ENCODE measurements at places on chromosomes 4 and X. TPM values are rescaled to one million over a fixed set of nuclear protein-coding genes. Genes with fewer than 3 reads are reported as not detected.

The HPRT1 gene
- total RNA-seq, result 19.4 TPM

The MAGIX gene
- total RNA-seq, result 11.6 TPM

DNA sequence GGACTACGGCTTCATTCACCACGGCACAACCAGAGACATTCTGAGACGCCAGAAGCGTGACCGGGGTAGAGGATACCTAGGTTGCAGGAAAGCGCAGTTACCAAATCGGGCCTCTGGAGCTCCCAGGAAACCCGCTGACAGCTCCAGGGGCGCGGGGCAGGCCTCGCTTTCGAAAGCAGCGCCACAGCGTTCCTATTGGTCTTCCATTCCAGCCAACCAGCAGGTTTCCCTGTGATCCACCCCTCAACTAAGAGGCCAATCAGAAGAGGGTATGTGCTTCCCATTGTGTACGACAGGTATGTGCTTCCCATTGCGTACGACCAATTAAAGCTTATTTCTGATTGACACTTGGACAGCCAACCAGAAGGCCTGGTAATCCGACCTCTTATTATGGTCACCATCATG is 14.9 kb downstream of the SNX12 start:
- peak; percentile 17 for DNase-seq

- DNase-seq, result no peak
Measured at GRCh38 chrX:2500803-2501558, at the start of the genes DHRSX and ZBED1. Gene DHRSX (minus strand): TSS chrX:2500976. CDS start chrX:2500925, 51 bp downstream. Gene ZBED1 (minus strand): TSS chrX:2500976. CDS start chrX:2490719, 10,257 bp downstream.

DNA sequence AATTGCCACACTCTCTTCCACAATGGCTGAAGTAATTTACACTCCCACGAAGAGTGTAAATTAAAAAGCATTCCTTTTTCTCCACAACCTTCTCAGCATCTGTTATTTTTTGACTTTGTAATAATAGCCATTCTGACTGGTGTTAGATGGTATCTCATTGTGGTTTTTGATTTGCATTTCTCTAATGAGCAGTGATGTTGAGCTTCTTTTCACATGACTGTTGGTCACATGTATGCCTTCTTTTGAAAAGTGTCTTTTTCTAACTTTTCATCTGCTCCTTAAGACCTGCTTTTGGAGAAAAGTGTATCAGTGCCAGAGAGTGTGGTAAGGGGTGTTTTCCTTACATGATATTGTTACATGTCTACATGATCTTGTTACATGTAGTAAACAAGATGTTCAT is 25.7 kb downstream of the GUCY1A1 start:
- DNase-seq, result no peak

- DNase-seq, result no peak
Measured at GRCh38 chrX:7993873-7994272, 66.7 kb upstream of the PNPLA4 start.
